ENCODE measurements at places on chromosomes 13 and 19. TPM values are rescaled to one million over a fixed set of nuclear protein-coding genes. Genes with fewer than 3 reads are reported as not detected.
A peak's percentile ranks its signal among the peaks of the same experiment; 100 is the strongest.

GRCh38 chr19:35375505-35376307 is 4.8 kb downstream of the GPR42 start:
- DNase-seq: no peak

DNA sequence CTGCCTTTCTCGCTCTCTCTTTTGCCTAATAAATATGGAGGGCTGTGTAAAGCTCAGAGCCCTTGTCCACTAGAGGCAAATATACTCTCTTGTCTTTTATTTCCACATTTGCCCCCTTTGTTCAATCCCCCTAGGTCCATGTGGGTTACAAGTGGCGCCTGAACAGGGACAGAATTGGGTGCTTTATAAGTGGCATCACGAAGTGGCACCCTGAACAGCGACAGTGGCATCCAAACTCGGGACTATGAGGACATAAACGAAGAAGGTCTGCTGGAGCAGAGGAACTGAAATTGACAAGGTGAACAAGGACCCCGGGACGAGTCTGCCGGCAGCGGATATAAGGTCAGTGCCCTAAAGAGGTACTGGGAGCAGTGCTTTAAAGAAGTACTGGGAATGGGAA is 4.3 kb upstream of the ZNF610 start:
- no peak for DNase-seq

DNA sequence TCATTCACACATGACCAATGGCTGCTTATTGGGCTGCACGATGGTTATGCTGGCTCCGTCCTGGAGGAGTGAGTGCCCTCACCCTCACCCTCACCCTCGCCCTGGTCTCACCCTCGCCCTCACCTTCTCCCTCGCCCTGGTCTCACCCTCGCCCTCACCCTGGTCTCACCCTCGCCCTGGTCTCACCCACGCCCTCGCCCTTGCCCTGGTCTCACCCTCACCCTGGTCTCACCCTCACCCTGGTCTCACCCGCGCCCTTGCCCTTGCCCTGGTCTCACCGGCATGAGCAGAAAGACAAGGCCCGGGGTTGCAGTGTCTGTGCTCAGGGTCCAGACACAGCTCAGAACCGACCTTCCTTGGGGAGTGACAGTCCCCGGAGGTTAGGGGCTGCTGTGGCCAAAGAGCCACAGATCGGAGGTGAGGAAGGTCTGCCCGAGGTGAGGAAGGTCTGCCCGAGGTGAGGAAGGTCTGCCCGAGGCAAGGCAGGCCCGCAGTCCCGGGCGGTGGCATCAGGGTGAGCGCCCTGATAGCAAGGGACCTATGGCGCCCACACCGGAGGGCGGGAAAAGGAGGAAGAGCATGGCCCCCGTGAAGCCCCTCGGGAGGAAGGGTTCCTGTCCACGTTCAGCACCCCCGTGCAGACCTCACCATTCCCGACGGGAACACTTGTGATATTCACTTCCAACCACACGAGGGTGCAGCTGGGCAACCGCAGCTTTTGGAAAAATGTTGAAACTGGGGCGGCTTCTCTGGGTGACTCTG is 65.6 kb downstream of the MCF2L start:
- DNase-seq: peak; percentile 52

- DNase-seq: peak; percentile 76
These were observed 608 bp downstream of the MYADM start for GRCh38 chr19:53868091-53868891.

DNA sequence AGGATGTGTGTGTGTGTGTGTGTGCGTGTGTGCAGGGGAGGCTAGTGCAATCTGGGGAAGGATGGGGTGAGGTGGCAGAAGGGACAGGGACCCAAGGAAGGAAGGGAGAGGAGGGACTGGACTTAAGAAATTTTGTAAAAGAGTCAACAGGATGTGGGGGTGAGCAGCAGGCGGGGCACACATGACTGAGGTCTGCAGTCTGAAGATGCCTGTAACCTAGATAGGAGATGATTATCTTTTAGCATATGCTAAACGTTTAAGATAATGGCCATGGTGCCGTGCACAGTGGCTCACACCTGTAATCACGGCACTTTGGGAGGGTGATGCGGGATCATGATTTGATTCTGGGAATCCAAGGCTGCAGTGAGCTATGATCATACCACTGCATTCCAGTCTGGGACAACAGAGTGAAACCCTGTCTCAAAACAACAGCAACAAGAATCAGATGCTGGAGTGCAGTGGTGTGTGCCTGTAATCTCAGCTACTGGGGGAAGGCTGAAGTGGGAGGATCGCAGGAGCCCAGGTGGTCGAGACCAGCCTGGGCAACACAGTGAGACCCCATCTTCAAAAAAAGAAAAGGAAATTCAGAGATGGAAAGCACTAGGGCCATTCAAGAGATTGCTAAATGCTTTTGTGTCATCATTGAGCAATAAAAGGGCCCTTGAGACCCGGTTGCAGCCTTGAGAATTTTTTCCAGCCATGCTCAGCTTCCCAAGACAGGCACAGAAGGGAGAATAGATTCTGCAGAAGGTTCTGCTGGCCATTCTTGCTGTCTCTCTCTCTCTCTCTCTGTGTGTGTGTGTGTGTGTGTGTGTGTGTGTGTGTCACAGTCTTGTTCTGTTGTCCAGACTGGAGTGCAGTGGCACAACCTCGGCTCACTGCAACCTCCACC is 3.8 kb upstream of the ZNF414 start:
- no peak for DNase-seq

- DNase-seq: no peak
These were observed 64.7 kb downstream of the CCDC70 start for GRCh38 chr13:51926528-51926885.

ADAT3 gene
- total RNA-seq: 7.5 TPM

FAAP24 gene
- total RNA-seq: 0.96 TPM

VSTM1 gene
- not detected for total RNA-seq

ATP4B gene
- not detected for total RNA-seq

ZNF627 gene
- total RNA-seq: 25.0 TPM
